ENCODE measurements at places on chromosomes 11 and 22. TPM values are rescaled to one million over a fixed set of nuclear protein-coding genes. Genes with fewer than 3 reads are reported as not detected.

GRCh38 chr22:40263191-40263590 lies 83.1 kb upstream of the ADSL start:
- no peak for DNase-seq

DNA sequence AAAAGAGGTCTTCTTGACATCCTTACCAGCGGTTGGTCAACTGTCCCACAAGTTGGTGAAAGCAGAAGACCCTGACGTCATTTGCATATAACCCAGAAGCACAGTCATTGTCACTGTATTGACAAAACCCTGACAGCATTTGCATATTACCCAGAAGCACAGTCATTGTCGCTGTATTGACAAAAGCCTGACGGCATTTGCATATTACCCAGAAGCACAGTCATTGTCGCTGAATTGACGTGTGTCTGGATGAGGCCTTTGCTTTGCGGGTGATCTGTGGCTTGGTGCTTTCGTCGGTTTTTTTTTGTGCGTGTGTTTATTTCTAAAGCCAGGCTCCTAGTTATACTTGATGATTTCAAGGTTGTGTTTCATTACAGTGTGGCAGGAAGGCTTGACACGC lies 1145.2 kb downstream of the BRD1 start:
- DNase-seq: no peak

- DNase-seq: no peak
Measured at GRCh38 chr11:135033540-135033939, 621.5 kb upstream of the B3GAT1 start.

CHRM1 gene
- not detected for total RNA-seq
